ENCODE measurements at places on chromosomes 16 and 17.

DNA sequence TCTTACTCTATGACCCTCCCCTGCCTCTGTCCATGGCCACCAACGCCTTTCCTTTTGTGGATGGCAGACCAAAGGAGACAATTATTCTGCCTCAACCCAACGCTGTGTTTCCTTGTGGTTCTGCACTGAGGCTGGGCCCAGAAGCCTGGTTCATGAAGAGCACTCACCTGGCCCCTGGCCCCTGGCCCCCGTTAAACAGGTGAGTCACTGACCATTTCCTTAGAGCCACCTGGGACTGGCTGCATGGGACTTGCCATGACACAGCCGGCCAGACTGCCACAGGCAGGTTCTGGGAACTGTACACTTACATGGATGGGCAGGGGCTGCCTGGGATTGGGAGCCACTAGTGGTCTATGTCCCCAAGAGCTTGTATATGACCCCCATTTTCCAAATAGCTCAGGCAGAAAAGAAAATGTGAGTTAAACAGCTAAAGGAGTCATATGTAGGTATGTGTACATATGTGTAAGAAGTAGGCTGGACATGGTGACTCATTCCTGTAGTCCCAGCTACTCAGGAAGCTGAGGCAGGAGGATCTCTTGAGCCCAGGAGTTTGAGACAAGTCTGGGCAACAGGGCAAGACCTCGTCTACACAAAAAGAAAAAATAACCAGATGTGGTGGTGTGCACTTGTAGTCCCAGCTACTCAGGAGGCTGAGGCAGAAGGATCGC, 181.9 kb upstream of the CACNG5 start:
- DNase-seq: no peak

DNA sequence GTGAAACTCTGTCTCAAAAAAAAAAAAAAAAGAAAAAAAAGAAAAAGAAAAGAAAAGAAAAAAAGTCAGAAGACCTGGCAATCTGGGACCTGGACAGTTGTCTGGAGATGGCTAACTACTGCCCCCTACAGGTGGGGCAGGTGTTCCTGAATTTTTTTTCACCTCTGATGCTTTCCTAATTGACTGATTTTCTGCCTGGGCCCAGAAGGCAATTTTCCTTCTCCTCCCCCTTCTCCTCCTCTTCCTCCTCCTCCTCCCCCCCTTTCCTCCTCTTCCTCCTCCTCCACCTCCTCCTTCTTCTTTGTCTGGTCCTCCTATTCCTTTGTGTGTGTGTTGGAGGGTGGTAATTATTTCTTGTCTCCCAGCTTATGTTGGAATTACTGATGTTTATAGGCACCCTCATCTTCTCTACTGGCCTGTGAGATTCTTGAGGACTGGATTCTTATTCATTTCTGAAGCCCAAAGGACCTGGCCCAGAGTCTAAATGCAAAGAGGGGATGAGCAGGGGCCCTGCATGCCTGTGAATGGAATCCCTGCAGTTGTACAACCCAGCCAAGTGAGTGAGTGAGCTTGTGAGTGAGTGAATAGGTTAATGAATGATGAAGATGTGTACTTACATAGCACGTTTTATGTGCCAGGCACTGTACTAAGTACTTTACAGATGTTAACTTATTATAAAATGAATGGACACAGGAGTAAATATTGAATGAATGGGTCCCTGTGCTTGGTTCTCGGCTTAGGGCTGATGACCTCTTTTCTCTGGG, 26.9 kb downstream of the IRX5 start:
- no peak for DNase-seq

DNA sequence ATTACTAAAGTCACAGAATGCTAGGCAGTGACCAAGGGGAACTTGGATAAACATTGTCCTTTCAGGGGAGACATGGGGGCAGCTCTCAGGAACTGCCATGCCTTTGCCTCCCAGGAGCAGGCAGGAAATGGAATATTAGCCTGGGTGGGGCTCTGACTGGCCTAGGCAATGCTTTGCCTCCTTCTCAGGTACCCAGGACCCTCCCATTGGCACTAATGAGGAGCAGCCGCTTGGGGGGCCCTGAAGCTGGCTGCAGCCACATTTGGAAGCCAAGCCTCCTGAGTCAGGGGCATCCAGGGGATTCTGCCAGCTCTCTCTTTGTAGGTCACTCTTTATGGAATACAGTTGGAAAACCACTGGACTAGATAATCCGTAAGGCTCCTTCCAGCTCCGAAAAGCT, 5.5 kb downstream of the CPSF4L start:
- DNase-seq: no peak

DNA sequence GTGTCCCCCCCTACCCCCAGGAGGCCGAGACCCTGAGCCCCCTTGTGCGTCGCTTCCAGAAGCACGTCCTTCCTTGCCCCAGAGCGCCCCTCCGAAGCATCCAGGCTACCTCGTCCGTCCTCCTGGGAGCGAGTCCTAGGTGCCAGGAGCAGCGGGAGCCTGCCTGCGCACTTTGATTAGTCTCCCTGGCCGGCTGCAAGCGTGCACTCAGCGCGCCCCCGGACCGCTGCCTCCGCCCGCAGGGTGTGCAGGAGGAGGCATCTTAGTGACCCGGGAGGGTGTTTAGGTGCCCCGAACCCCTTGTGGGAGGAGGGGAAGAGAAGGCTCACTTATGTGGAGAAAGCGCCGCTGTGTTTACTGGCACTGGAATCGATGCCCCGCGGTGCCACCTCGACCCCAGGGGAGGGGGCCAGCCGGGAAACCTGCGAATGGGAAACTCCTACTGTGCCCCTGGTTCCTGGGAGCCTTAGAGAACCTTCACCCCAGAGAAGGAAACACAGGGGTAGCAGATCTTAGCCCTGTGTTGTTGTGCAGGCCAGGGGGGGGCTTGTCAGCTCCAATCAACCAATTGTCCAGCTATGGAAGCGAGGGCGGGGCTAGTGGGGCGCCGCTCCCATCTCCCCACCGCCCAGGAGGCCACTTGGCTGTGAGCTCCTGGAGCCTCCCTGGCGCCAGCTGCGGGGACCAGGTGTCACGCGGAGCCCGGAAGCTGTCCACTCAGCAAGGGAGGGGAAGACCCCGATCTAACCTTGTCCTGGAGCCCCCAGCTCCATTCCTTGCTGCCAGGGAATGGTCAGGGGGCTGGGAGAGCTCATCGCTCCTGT, 922.8 kb upstream of the EEF2KMT start:
- no peak for DNase-seq

GRCh38 chr17:15452746-15453145, 14.7 kb downstream of the CDRT4 start:
- DNase-seq: no peak

DNA sequence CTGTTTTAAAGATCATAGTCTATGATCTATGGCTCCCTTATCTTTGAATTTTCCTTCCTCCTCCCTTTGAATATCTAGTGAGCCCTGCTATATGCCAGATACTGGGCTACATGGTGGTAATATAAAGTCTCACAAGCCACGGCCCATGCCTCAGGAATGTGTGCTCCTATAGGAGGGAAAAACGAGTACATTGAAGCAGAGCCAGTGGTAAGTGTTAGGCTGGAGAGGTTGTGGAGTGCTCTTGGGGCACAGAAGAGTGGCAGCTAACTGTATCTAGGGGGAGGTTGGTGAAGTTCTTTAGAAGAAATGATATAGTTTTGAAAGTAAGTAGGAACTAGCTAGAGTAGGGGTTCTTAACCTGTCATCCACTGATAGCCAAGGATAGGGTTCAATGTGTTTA, 105.8 kb upstream of the PMFBP1 start:
- no peak for DNase-seq
